T1000 (cell line): ENCODE measurements at places on chromosomes 6 and 20.

GRCh38 chr20:43293068-43293786 lies 103.5 kb upstream of the PTPRT start:
- DNase-seq, result no peak

DNA sequence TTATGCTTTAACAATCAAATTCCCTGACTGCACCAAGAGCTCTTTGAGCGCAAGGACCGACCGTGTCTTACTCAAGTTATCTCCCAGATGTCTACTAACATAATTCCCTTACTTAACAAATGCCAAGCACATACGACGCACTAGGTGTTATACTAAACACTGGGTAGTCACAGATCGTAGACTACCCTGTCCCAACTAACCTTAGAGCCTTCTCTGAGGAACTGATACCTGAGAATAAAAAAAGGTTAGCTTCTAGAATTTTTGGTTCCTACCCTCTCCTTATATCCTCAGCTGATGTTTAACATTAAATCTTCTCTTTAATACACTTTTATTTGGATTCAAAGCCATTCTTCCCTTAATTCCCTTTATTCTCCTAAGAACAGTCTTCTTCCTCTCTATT lies 38.5 kb downstream of the EPB41L2 start:
- DNase-seq, result no peak

- peak; percentile 18 for DNase-seq
Measured at GRCh38 chr6:135880066-135880972, 28.8 kb downstream of the PDE7B start.

GRCh38 chr6:112991912-112992311 lies 644.8 kb downstream of the RFPL4B start:
- DNase-seq, result no peak

GRCh38 chr20:24378661-24379483 lies 90.6 kb upstream of the SYNDIG1 start:
- no peak for DNase-seq

- no peak for DNase-seq
Measured at GRCh38 chr6:150145830-150146229, 3.0 kb downstream of the PPP1R14C start.

- DNase-seq, result no peak
Measured at GRCh38 chr20:54227241-54227640, 19.4 kb downstream of the PFDN4 start.

DNA sequence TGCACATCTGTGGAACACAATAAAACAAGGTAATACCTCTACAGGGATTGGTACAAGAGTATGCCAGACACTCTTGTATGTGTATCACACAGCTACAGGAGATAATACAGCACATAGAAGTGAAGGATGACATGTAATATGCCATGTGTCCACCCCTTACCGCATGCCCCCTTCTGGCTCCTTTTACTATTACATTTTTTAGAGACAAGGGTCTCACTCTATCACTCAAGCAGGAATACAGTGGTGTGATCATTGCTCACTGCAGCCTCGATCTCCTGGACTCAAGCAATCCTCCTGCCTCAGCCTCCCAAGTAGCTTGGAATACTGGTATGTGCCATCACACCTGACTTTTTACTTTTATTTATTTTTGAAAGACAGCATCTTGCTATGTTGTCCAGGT lies 4.2 kb upstream of the NCR3 start:
- no peak for DNase-seq
